ENCODE measurements at places on chromosomes 4 and X. TPM values are rescaled to one million over a fixed set of nuclear protein-coding genes. Genes with fewer than 3 reads are reported as not detected.

- DNase-seq: no peak
Observed at GRCh38 chr4:76783836-76784235, 114.1 kb downstream of the SOWAHB start.

GRCh38 chr4:40412866-40413795 is 78.0 kb downstream of the CHRNA9 start:
- DNase-seq: no peak

GRCh38 chrX:94932278-94932965 is 1258.4 kb downstream of the FAM133A start:
- no peak for DNase-seq

DNA sequence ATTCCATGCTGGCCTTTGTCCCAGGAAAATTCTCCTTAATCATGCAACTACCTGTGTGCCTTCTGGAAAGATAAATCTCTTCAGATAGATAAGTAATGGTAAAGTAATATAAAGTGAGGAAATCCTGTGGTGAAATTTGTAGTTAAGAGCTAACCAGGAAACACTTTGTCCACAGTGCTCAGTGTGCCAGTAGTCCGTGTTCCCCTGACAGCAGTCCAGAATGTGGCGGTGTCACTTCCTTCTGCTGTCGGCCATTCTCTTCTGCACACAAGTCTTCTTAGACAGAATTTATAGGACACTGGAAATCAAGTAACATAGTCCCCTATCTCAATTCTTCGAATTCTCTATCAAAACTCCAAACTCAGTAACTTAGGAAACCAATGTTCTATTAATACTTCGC is 5.7 kb upstream of the CXXC4 start:
- DNase-seq: no peak

- DNase-seq: no peak
Observed at GRCh38 chr4:122890147-122890795, 32.1 kb downstream of the NUDT6 start.

GRCh38 chrX:42803320-42803719 is 25.4 kb upstream of the PPP1R2C start:
- no peak for DNase-seq

GRCh38 chrX:64395568-64395929 is 297 bp upstream of the MTMR8 start:
- no peak for DNase-seq

GRCh38 chrX:109997786-109998452 is 5.0 kb upstream of the TMEM164 start:
- DNase-seq: no peak

YY2 gene
- polyA plus RNA-seq: not detected

IGSF1 gene
- polyA plus RNA-seq: 0.15 TPM

All from sigmoid colon (tissue), 7 donors.